ENCODE measurements at places on chromosomes 6 and 20.

GRCh38 chr20:3081641-3082040 lies 2.9 kb downstream of the AVP start:
- no peak for DNase-seq

- DNase-seq: no peak
Observed at GRCh38 chr6:3386374-3386857, 70.4 kb downstream of the SLC22A23 start.

- no peak for DNase-seq
Observed at GRCh38 chr6:31573239-31574105, 1.4 kb downstream of the LTA start.

DNA sequence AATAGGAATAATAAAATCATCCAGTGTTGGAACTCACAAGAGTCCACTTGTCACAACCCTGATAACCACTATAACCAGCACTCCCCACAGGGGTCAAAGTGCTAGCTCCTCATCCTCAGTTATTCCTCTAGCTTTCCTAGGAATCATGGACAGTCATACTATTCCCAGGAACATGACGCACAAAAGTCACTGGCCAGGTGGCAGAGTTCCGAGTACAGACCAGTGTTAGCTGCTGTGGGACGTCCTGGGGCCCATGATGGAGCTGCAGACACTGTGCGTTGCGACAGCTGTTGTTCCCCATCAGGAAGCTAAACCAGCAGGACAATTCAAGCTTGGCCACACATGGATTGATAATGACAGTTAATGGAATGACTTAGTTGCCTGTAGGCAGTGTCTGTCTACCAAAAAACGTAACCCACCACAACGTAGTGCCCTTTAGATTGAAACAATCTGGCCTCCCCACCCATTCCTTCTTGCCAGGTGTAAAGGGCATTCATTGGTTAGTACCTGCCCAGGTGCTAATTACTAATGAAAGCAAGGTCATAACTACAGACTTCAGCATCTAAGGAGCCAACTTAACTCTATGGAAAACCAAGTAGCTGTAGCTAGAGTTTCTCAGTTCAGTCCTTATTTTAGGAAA lies 17.4 kb downstream of the EZR start:
- no peak for DNase-seq

GRCh38 chr20:7691647-7692269 lies 248.5 kb downstream of the HAO1 start:
- no peak for DNase-seq

DNA sequence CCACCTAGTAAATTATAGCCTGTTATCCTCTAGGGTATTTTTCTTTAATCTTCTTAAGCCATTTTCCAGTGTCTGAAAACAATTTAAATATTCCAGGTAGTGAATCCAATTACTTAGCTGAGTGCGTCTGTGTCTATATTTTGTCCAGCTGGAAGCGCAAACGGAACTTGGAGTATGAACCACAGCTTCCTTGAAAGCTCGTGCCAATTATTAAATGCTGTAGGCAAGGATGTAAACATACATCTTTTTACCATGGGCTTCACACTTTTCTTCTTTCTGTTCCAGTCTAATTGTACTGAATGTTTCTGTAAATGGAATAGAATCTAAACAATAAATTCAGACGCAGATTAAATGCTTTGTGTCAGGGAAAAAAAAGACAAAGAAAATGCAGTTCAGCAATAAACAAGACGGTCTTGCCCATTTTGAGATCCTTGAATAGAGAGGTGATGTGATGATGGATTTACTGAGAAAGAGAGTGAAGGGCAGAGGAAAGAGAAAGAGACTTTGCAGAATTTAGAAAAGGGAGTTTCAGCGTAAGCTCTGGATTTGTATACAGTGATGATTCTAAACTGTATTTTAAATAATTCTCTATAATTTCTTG lies 1.9 kb downstream of the PLCB1 start:
- no peak for DNase-seq

- no peak for DNase-seq
Observed at GRCh38 chr6:13046084-13046483, 282.3 kb downstream of the TBC1D7 start.

DNA sequence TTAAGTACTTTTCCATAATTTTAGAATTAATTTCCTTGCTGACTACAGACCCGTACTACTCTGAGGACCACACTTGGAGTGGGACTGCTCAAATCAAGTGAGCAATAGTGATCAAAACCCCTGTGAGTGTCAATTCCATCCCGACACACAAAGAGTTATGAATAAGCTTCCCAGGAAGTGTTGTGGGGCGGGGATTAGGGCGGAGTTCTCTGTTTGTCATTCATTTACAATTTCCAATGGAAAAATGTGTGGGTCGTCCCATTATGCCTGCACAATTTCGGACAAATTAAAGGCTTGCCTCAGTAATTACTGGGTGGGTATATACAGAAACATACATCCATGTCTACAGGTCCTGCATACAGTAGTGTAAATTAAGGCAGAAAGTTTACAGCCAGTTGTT lies 84.2 kb downstream of the ISM1 start:
- no peak for DNase-seq

- DNase-seq: no peak
Observed at GRCh38 chr6:152993431-152993830, 9.1 kb downstream of the MTRF1L start.

DNA sequence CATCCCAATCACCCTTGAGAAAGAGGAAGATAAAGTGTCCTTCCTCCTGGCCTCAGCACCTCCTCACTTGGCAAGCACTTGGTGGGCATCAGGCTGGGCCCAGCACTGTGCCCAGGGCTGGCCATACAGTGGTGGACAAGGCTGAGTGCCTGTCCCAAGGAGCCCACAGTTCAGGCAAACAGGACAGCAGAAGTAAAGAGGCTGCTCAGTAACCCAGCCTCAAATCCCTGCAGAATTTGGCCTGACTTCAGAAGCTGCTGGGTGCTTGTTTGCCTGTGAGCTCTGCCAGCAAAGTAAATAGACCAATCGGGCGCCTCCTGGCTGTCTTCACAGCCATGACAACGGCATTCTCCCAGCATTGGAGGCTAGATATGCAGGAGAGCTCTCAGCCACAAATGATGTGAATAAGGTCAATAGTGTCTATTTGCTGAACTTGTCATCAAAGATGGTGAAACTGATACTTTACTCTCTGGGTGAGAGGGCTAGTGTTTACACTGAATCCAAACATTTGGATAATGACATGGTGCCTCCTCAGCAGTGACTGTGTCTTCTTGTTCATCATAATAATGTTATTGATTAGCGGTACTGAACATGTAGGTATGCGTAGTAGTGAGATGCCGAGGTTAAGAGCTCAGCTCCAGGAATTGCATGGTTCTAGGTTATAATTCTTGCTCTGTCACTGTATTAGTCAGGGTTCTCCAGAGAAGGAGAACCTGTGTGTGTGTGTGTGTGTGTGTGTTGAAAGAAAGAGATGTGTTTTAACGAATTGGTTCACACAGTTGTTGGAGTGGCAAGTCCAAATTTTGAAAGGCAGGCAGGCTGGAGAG lies 36.9 kb upstream of the FANCE start:
- DNase-seq: no peak

GRCh38 chr20:13694420-13695150 lies 55.9 kb upstream of the TASP1 start:
- no peak for DNase-seq

- DNase-seq: no peak
Observed at GRCh38 chr20:859751-860231, 26.3 kb downstream of the FAM110A start.

DNA sequence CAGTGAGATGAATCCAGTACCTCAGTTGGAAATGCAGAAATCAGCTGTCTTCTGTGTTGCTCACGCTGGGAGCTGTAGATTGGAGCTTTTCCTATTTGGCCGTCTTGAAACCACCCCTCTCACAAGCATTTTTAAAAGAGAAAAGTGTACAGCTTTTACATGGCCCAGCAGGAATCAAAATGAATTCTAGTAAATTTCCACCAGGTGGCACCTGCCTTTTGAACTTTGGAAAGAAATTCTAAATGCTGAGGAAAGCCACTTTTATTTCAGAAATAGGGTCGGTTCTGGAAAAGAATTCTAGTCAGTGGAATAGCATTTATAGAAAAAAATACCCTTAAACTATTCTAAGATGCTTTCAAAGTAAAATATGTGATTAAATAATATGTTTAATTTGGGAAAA lies 647.8 kb downstream of the CD109 start:
- DNase-seq: no peak

GRCh38 chr6:79238919-79239318 lies 4.4 kb upstream of the HMGN3 start:
- no peak for DNase-seq

- no peak for DNase-seq
Observed at GRCh38 chr6:129507846-129508245, 202.1 kb downstream of the ARHGAP18 start.

DNA sequence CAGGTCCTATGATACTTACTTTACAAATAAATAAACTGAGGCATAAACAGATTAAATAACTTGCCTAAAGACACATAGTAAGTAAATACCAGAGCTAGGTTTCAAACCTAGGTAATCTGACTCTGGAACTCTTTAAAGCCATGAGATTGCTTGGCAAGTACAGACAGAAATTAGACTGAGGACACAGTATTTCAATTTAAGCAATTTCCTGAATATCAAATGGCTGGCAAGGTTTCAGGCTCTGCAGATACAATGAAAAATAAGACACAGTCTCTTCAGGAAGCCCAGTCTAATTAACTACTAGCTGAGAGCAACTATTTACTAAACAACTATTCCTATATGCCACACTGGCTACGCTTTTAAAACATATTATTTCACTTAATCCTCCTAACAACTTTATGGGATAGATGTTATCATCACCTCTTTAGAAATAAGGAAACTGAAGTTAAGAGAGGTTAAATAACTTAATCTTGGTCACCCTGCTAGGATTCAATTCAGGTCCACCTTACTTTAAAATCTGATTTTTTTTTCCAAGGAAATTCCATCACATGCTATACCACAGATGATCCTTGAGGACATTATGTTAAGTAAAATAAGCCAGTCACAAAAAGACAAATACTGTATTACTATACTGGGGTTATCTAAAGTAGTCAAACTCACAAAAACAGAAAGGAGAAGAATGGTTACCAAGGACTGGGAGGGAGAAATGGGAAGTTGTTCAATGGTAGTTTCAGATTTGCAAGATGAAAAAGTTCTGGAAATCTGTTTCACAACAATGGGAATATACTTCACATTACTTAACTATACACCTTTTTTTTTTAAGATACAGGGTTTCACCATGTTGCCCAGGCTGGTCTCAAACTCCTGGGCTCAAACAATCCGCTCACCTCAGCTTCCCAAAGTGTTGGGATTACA lies 4.1 kb downstream of the TRPC4AP start:
- DNase-seq: no peak

DNA sequence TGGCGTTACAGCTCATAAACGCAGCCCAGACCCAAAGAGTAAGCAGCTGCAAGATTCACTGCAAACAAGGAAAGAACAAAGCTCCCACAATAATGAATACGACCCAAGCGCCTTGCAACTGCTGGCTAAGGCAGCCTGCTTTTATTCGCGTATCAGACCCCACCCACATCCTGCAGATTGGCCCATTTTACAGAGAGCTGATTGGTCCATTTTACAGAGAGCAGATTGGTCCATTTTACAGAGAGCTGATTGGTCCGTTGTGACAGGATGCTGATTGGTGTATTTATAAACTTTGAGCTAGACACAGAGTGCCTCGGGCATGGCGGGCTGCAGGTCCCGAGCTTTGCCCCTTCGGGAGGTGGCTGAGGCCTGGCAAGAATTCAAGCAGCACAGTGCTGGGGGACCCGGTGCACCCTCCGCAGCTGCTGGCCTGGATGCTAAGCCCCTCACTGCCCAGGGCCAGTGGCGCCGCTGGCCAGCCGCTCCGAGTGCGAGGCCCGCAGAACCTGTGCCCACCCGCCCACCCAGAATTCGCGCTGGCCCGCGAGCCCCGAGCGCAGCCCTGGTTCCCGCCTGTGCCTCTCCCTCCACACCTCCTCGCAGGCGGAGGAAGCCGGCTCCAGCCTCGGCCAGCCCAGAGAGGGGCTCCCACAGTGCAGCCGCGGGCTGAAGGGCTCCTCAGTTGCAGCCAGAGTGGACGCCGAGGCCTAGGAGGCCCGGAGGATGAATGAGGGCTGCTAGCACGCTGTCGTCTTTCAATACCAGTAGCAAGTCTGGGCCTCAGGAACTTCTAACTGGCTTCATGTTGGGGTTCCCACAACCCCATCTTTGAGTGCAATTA lies 11.2 kb upstream of the RPS10 start:
- DNase-seq: no peak
